ENCODE measurements at places on chromosomes 3 and 15. TPM values are rescaled to one million over a fixed set of nuclear protein-coding genes. Genes with fewer than 3 reads are reported as not detected.

Gene ANKUB1
- total RNA-seq = not detected

DNA sequence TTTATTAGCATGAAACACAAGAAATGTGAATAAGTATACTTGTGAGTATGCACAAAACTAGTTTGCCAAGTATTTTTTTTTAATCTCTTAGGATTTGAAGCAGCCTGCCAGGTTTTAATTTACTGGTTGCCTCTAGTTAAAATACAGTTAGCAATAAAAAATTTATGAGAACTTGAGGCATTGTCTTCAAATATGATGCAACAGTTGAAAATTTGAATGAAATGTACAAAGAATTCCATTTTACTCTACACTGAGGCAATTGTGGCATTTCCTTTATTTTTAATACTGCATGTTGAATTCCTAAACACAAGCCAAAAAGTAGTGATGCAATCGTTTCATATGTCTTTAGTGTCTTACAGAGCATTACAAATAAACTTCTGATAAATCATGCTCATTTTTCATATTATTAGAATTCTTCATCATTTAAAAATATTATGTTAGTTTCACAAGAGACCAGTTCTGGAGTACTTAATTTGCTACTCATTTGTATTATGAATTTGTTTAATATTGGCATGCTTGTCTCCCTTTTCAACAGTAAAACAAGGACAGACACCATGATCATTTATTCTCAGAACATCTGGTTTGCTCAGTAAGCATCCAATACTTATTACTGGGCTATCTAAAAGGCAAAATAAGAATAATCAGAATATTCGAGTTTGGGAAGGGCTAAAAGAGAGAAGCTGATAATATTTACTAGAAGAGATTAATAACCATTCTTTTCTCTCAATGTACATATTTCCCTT lies 124.8 kb upstream of the PTX3 start:
- no peaks in the 10 kb centered on the region for H3K36me3 ChIP-seq
- no peaks in the 10 kb centered on the region for H3K4me1 ChIP-seq
- no peak overlapping the region for H3K4me3 ChIP-seq

Gene ARL14
- not detected for total RNA-seq

Gene NCK1
- 31.9 TPM for total RNA-seq

Gene EFCAB12
- 0.56 TPM for total RNA-seq

- H3K27ac ChIP-seq = no peak overlapping the region
- peaks cover 12% of the 10 kb centered on the region for H3K4me1 ChIP-seq
- DNase-seq = no peak
- H3K4me3 ChIP-seq = no peak overlapping the region
Observed at GRCh38 chr3:5499404-5499803, 311.9 kb downstream of the EDEM1 start.

- H3K4me1 ChIP-seq = no peaks in the 10 kb centered on the region
- no peaks in the 10 kb centered on the region for H3K36me3 ChIP-seq
- no peak for DNase-seq
- H3K27ac ChIP-seq = no peak overlapping the region
- peaks cover 4% of the 10 kb centered on the region for H3K27me3 ChIP-seq
Observed at GRCh38 chr3:134833453-134834163, 38.5 kb downstream of the EPHB1 start.

DNA sequence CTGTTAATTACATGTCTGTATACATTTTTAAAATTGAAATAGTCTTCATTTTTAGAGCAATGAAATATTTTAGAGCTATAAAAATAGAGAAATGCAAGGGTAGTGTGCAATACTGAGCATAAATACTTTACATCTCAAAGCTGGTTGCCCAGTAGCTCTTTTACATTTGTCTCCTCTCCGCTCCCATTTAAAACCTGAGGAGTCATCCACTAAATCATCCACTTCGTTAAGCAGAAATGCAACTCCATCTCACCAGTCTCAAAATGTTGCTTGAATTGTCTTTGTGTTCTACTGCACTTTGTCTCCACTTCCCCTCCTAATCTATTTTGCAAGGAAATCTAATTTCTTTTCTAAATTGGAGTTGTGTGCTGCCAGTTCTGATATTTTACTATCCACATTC lies 563.6 kb downstream of the VGLL3 start:
- H3K27ac ChIP-seq = no peak overlapping the region
- no peak overlapping the region for H3K4me3 ChIP-seq
- H3K27me3 ChIP-seq = no peaks in the 10 kb centered on the region
- no peaks in the 10 kb centered on the region for H3K4me1 ChIP-seq
- DNase-seq = no peak

DNA sequence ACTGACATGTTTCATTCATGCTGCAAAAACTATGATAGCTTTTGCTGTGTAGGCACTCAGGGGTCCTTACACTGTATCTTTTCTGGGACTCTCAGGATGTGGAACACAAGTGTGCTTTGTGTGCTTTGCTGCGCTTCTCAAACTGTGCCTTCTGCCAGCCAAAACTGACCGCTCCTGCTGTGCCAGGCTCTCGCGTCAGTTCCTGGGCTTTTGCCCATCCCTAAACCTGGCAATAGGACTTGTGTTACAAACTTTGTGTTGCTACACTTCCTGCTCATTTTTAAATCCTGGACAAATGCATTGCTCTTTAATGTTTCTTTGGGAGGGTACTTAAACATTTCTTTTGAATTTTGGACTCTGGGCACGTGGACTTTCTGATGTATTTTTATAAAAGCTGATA lies 60.3 kb downstream of the DIPK2A start:
- no peak overlapping the region for H3K4me3 ChIP-seq
- H3K36me3 ChIP-seq = no peaks in the 10 kb centered on the region
- no peak overlapping the region for H3K27ac ChIP-seq
- H3K27me3 ChIP-seq = no peaks in the 10 kb centered on the region
- H3K4me1 ChIP-seq = peaks cover 9% of the 10 kb centered on the region

- H3K4me1 ChIP-seq = peaks cover 85% of the 10 kb centered on the region
- no peaks in the 10 kb centered on the region for H3K27me3 ChIP-seq
- peaks cover 49% of the 10 kb centered on the region for H3K36me3 ChIP-seq
- H3K4me3 ChIP-seq = no peak overlapping the region
- H3K27ac ChIP-seq = peak overlapping the region; percentile 60
Observed at GRCh38 chr3:111601810-111602209, 6.7 kb upstream of the ZBED2 start.

Gene TGM4
- total RNA-seq = not detected

DNA sequence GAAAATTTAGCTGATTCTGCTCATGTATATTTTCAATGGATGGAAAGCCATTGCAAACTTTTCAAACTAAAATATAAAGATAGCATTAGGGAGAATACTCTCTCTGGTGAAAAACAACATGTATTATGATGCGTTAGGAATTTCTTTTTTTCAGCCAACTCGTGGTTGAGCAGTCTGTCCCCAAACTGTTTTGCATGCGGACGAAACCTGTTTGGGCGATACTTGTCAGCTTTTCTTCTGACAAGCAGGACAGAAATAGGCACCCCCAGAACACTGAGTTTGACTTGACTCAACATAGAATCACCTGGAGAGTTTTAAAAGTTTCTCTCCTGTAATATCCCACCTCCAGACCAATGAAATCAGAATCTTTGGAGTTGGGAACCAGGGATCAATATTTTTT lies 417.5 kb upstream of the TPRG1 start:
- no peak for DNase-seq
- H3K27me3 ChIP-seq = no peaks in the 10 kb centered on the region
- no peak overlapping the region for H3K4me3 ChIP-seq
- peaks cover 30% of the 10 kb centered on the region for H3K4me1 ChIP-seq

- H3K27me3 ChIP-seq = peaks cover 25% of the 10 kb centered on the region
- no peak overlapping the region for H3K27ac ChIP-seq
- peaks cover 5% of the 10 kb centered on the region for H3K4me1 ChIP-seq
Observed at GRCh38 chr3:33273628-33274027, 3.6 kb upstream of the FBXL2 start.

DNA sequence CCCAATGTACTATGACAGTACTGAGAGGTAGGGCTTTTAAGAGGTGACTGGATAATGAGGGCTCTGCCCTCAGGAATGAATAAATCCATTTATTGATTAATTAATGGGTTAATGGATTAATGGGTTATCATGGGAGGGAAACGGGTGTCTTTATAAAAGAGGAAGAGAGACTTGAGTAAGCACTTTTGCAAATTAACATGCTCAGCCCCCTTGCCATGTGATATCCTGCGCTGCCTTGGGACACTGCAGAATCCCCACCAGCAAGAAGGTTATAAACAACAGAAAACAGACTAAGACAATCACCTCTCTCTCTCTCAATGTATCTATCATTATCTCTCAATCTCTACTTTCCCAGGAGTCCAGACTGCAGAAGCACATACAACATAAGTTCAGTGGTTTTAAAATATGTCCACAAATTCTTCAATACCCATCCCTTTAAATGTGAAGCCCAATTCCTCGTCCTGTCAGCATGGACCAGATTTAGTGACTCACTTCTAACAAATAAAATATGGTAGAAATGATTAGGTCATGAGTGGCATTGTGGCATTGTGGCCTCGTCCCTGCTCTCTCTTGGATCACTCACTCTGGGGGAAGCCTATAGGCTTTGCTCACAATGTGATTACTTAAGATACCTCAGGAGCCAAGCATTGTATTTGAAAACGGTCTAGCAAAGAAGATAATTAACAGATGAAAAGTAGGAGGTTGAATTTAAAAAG lies 40.0 kb upstream of the IL12A start:
- DNase-seq = no peak
- no peak overlapping the region for H3K4me3 ChIP-seq
- no peaks in the 10 kb centered on the region for H3K4me1 ChIP-seq
- H3K36me3 ChIP-seq = no peaks in the 10 kb centered on the region
- peaks cover 24% of the 10 kb centered on the region for H3K27me3 ChIP-seq

Gene PPARG
- 1.1 TPM for total RNA-seq

GRCh38 chr3:139157161-139157932 lies 112.7 kb upstream of the PRR23C start:
- peaks cover 8% of the 10 kb centered on the region for H3K27me3 ChIP-seq
- no peaks in the 10 kb centered on the region for H3K4me1 ChIP-seq
- no peaks in the 10 kb centered on the region for H3K36me3 ChIP-seq
- DNase-seq = no peak
- no peak overlapping the region for H3K4me3 ChIP-seq
- no peak overlapping the region for H3K27ac ChIP-seq
